ENCODE measurements at places on chromosomes 4 and X.
A peak's percentile ranks its signal among the peaks of the same experiment; 100 is the strongest.

- no peak for DNase-seq
Observed at GRCh38 chr4:15550491-15550890, 80.8 kb downstream of the CC2D2A start.

- DNase-seq, result no peak
Observed at GRCh38 chr4:189547559-189547958, 393.1 kb upstream of the FRG1 start.

DNA sequence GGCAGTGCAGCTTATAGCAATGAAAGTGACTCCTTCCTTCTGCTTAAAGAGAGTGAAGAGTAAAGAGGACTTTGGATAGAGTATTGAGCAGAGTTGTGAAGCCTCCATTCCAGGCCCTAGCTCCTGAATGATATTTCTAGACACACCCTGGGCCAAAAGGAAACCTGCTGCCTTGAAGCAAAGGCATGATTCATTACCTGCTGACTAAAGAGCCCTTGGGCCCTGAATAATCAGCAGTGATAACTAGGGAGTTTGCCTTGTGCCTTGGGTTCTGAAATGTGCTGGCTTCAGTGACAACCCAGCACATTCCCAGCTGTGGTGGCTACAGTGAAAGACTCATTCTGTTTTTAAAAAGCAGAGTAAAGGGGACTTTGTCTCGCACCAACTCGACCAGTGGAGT lies 49.2 kb downstream of the STPG2 start:
- DNase-seq, result no peak

DNA sequence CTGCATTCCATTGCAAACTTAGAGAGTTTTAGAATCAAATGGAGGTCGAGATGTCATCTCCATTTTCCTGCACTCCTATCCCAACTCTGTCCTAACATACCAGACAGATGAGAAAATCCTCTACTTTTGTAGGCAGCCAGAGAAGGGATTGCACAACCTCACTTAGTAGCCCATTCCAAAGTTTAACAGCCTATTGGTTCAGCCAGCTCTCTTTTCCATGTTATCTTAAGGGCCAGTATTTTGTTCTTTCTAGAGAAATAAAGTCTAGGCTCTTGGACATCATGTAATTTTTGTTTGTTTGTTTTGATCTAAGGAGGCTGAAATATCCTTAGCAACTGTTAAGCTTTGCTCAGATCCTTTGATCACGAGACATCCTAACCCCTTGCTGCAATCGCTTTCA lies 173.0 kb downstream of the COX18 start:
- peak; percentile 66 for DNase-seq

DNA sequence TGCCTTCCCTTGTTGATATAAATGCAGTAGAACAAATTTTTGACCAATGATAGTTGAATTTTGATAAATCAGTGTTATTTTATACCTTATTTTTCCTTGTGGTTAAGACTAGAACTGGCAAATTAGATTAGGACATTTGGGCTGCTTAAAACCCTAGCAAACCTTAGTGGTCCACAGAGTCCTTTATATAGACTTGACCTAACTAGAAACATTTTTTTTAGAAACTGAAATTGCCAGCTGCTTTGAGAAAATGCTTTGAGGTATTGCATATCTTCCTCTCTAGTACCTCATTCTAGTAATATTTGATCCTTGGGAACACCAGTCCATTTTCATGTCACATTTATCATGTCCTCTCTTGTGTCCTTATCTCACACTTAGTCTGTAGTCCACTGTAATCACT lies 580.3 kb downstream of the FSTL5 start:
- DNase-seq, result no peak

DNA sequence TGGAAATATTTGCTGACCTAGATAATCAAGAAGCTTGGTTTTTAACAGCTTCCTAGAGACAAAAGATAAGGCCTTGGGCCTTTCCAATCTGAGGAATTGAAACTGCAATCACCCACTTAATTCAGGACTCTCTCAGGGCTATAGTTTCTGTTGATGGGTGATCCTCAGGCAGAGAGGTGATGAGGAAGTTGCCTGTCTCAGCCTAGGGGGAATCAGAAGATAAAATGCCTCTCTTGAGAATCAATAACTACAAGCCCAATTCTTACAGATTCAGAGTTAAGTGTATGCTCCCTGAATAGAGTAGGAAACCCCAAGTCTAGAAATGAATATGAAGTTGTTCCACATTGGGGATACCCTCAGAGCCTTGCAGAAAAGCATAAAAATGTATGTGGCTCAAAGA lies 45.5 kb downstream of the NFKB1 start:
- DNase-seq, result no peak

DNA sequence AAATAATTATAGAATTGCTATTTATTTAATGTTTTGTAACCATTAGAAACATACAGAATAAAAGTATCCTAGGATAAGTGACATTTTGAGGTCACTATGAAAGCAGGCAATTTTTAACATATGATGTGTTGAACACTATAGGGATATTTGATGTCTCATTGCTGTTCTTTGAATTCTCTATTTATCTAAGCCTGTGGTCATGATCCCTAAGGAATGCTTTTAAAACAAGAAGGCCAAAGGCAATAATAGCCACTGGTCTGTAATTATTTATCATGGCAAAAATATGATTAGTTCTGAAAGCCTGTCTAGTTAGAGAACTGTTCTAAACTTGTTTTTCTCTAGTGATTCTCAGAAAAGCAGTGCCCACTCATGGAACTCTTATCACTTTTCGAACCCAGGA lies 186.6 kb downstream of the RPA4 start:
- DNase-seq, result no peak

GRCh38 chr4:98686847-98687246 lies 28.4 kb upstream of the TSPAN5 start:
- DNase-seq, result no peak

GRCh38 chr4:141851246-141851891 lies 215.0 kb downstream of the IL15 start:
- DNase-seq, result peak; percentile 16

DNA sequence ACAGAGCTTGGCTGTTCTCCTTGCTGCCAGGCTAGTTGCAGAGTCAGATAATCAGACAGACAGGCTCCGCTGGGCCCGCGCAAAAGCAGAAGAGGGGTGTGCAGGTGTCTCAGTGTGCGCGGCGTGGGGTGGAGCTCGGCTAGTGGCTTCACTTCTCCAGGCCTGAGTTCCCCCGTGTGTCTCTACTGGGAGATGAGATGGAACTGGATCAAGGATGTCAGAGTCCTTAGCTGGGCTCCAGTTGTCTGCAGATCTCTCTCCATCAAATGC lies 21.1 kb downstream of the HTRA3 start:
- DNase-seq, result no peak

DNA sequence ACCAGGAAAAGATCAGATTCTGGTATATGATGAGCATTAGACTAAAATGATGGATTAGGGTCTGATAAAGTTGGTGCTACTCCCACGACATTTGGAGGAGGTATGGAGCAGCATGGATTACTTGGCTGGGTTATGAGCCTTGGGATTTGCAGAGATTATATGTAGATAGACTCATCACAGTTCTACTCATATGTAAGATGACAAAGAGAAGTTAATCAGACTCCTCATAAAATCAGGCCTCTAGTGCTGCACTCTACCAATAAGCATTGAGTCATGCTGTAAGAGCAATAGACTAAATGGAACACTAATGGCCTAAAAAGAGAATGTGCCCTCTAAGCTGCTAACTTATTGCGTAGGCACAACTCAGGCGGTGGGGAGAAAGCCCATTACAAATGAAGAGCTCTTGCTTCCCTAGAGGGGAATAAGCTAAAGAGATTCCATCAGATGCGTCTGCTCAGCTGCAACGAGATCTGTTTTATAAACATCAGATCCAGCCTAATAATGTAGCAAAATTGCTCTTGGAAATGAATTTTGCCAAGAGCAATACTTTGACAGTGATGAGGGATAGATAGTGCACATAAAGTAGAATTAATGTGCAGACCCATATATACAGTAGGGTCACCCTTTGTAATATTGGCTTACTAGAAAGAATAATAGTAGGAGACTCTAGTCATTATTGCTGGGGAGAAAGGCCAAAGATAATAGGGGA lies 17.5 kb downstream of the LIAS start:
- DNase-seq, result no peak

DNA sequence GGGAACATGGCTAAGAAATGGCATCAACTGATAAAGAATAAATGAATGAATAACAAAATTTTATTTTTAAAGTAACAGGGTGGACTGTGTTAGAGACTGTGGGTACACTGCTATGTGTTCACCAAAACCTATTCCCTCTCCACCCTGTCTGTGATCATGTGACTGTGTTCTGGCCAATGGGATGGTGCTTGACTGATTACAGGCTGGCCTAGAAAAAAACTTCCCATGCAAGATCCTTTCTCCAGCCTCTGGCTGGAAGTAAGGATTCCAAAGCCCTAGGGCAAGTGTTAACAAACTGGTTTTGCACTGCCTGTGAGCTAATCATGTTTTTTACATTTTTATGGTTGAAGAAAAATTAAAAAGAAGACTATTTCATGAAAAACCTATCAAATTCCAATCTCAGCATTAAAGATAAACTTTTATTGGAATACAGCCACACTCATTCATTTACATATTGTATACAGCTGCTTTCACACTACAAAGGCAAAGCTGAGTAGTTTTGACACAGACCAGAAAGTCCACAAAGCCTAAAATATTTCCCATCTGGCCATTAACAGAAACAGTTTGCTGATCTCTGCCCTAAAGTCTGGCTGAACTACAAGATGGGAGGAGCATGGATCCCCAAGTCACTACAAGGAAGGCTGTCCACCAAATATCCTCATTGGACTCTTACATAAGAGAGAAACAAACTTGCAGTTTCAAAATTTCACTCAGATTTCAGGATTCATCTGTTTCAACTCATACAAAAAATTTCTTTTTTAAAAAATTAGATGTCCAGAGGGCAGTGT lies 133.2 kb downstream of the ARHGAP6 start:
- no peak for DNase-seq

- DNase-seq, result no peak
Observed at GRCh38 chrX:67692246-67692645, 148.4 kb downstream of the AR start.

- no peak for DNase-seq
Observed at GRCh38 chr4:176575141-176575730, 217.5 kb downstream of the VEGFC start.

DNA sequence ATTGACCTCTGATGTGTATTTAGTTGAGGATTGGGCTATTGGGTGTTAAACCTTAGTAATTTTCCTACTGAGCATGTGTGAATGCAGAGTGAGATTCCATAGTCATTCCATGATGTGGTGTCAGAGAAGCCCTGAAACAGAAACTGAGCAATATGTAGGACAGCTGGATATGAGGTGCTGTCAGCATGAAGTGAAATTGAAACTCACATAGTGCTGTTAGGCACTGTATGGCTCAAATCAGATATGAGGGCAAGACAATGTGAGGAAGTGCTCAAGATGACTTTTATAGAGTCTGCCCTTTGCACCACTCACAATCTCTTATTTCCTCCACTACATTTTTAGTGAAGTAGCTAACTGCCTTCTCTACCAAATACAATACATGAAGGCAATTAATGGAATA lies 188.3 kb downstream of the SH3BGRL start:
- no peak for DNase-seq

GRCh38 chr4:121093261-121093660 lies 20.9 kb upstream of the NDNF start:
- no peak for DNase-seq

DNA sequence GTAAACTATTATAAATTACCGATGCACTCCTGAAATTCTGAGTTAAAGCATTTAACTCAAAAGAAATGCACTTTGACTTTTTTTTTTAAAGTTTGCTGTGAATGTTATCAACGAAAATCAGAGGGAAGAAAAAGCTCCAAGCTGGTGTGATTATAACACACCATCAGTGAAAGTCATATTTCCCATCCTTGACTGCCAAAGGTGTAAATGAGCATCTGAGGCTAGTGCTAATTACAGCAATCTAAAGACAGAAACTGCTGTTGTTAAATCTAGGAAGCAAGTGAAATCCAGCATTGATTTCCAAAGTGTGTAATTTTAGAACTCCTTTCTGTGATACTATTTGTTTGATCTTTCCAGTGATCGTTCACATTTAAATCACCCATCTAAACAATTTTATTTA lies 1538.8 kb downstream of the TECRL start:
- DNase-seq, result no peak

DNA sequence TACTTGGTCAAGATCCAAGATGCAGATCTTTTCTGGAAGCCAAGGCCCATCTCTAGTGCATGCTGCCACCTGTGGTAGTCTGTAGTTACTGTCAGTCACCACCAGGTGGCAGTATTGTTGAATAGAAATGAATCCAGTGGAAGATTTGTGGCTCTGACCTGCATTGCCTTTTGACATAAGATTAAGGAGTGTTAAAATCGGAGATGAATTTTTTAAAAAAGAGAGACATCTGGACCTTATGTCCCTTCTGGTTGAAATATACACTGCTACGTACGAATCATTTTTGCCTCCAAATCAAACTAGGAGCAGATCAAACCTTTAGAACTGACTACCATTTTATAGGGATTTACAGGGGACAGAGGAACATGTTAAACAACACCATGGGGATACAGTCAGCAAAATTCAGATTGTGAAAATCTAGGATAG lies 46.9 kb upstream of the RHOH start:
- DNase-seq, result no peak

DNA sequence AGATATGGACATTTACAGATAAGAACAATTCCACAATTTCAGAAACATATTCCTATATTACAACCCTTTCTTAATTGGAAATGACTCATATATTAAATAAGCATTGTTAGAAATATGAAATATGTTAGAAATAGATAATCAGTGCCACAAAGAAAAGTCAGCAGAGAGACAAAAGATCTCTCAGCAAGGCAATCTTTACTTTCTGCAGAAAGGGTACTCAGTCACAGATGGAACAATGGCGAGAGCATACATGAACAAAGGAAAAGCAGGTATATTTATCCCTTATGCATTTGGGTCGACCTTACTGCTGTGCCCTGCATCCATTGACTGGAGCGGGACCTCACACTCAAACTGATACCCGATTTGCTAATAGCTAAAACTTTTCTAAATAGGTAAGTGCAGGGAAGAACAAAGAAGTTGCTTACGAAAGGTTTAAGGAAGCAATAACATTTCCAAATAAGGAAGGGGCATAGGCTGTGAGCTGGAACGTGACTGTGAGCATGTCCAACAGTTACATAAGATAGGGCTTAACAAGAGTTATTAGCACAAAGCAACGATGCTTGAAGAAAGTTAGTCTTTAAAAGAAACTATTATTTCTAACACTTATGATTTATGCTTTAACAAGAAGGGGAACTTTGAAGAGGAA lies 40.8 kb downstream of the MGARP start:
- no peak for DNase-seq

GRCh38 chr4:97513917-97514316 lies 629.4 kb downstream of the STPG2 start:
- DNase-seq, result no peak

GRCh38 chr4:5037553-5038551 lies 13.4 kb upstream of the STK32B start:
- DNase-seq, result peak; percentile 96

DNA sequence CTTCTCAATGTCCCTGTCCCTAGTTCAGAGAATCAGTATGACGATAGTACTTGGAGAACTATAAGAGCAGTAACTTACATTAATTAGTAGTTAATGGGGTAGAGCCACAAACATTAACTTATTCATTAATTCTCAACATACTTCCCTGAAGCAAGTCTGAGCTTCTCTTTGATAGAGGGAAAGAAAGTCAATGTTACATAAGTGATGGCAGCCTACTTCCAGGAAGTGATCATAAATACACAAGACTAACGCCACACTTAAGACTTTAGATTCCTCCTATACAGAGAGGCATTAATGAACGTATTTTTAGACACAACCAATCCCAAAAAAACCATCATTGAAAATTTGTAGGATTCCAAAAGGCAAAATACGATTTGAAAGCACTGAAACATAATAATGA lies 33.8 kb downstream of the TSPAN5 start:
- no peak for DNase-seq

- no peak for DNase-seq
Observed at GRCh38 chr4:170087163-170087700, 2.5 kb downstream of the AADAT start.

GRCh38 chrX:45011131-45011530 lies 138.1 kb downstream of the KDM6A start:
- no peak for DNase-seq
